AG04450 (cell line): ENCODE measurements at places on chromosomes 6 and 20.

- no peak for DNase-seq
Observed at GRCh38 chr6:6224933-6225486, 95.5 kb downstream of the F13A1 start.

- no peak for DNase-seq
Observed at GRCh38 chr6:132081338-132081737, 130.2 kb upstream of the CCN2 start.

- DNase-seq: no peak
Observed at GRCh38 chr20:7773511-7773910, 166.7 kb downstream of the HAO1 start.

DNA sequence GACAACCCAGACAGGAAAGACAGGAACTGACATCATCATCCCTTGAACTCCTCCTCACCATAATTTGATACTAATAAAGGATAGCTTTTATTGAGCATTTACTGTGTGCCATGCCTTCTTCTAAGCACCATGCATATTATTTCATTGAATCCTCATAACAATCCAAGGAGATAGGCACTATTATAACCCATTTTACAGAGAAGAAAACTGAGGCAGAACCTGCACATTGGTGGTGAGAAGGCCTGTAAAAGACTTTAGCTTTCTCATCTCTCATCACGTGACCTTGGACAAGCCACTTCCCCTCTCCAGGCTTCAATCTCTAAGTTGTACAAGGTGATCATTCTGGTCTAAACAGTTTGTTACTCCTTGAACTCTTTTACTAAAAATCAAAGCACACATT lies 34.5 kb upstream of the PREX1 start:
- no peak for DNase-seq

- no peak for DNase-seq
Observed at GRCh38 chr6:156773935-156774852, 3.0 kb upstream of the ARID1B start.

- DNase-seq: no peak
Observed at GRCh38 chr6:107152638-107153430, 37.5 kb upstream of the BEND3 start.

DNA sequence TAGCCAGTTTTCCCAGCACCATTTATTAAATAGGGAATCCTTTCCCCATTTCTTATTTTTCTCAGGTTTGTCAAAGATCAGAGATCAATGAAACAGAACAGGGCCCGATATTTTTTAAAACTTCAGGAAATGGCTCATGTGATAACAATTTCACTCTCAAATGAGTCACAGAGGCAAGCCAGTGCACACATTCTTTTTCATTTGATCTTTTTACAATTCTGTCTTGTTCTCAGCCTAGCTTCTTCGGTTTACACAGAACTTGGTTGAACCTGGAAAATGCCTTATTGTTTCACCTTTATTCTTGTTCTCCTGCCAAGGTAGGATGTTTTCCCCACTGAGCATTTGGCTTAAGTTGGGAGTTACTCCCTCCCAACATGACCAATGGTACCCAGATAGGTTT lies 258.9 kb downstream of the COL12A1 start:
- peak; percentile 32 for DNase-seq

- DNase-seq: no peak
Observed at GRCh38 chr20:19427480-19427879, 215.0 kb downstream of the SLC24A3 start.

DNA sequence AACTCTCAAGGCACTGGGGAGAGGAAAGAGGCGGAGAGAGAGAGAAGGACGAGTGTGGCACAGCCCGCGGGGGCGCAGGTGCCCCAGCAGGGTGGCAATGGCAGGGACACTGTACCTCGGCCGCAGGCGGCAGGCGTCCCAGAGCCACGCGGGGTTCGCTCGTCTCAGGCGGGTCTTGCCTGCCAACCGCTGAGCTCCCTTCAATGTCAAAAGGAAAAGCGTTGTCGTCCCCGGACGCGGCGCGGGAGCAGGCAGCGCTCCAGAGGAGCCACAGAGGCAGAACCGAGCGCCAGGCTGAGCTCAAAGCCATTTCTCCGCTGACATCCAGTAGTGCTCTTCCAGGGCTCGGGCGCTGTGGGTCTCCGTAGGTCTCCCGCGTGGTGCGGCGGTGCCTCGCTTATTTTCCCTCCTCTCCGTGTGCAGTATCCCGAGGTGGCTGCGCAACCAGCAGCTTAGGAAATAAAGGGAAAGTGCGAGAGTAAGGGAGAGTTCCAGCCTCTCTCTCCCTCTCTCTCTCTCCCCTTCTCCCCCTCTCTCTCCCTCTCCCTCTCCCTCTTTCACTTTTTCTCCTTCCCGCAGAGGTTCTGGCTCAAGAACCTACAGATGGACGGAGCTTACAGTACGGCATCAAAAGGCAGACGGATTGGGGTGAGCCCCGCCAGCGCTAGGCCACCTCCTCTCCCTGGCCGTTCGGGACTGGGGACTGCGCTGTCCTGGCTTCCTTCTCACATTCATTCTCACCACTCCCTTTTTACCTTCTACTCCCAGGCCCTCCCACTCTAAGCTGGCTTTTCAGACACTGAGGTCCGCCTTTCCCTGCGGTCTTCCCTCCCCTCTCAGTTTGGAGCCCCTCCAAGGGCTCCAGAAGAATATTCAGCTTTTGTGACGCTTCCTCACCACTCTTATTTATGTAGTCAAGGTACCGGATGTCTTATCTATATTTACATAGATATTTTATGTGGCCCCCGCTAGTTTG lies at the start of gene LAMA4:
LAMA4 (minus strand) TSS at position 727 of the 976 bp plus-strand sequence; CDS start at position 310, 417 bp downstream.
- DNase-seq: no peak

GRCh38 chr20:35991142-35991771 lies 22.9 kb downstream of the CNBD2 start:
- no peak for DNase-seq
